ENCODE measurements at places on chromosomes 3 and 15.

DNA sequence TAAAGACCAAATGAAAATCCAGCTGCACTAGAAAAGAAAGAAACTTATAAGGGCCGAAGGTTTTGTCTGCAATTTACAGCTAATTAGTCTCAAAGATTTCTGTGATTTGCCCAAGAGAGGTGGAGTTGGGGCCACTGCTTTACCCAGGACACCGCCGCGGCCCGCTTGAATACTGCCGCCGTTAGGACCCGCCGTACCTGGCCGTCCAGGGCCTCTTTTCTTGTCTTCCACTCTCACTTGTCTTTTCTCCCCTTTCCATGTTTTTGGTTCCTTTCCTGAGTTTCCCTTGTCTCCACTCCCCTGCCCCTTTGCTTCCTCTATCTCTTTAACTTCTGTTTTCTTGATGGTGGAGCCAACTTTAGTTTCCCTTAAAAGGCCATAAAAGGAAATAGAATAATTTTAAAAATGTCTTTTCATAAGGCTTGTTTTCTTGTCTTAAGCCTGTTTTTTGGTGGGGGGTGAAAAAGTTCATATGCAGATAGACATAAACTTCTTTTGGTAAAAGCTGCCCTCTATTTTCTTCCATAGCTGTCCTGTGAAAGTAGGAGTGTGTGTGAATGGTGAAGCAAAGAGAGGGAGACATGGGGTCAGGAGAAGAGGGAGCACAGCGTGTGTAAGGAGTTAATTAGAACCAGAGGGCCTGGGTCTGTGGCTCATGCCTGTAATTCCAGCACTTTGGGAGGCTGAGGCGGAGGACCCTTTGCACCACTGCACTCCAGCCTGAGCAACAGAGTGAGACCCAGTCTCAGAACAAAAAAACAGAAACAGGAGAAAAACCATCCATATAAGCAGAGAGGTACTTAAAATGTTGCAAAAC lies 16.0 kb upstream of the CCNL1 start:
- DNase-seq = no peak

DNA sequence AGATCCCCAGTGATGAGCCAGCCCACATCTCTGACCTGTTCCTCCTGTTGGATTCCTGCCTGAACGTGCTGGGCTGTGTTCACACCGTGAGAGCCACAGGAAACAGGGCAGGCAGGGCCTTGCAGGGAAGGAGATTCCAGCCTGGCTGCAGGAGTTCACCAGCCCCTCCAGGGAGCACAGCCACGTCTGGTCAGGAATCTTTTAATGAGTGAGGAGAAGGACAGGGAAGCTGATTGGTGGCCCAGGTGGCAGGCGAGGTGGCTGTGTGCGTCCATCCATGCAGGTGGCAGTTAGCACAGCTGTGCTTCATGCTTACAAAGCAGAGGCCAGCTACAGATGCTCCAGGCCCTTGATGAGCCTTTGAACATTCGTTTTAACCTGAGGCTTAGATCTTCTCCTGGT lies 10.5 kb downstream of the LRRK1 start:
- no peak for DNase-seq

- no peak for DNase-seq
Observed at GRCh38 chr3:97841956-97842355, 20.1 kb downstream of the CRYBG3 start.

DNA sequence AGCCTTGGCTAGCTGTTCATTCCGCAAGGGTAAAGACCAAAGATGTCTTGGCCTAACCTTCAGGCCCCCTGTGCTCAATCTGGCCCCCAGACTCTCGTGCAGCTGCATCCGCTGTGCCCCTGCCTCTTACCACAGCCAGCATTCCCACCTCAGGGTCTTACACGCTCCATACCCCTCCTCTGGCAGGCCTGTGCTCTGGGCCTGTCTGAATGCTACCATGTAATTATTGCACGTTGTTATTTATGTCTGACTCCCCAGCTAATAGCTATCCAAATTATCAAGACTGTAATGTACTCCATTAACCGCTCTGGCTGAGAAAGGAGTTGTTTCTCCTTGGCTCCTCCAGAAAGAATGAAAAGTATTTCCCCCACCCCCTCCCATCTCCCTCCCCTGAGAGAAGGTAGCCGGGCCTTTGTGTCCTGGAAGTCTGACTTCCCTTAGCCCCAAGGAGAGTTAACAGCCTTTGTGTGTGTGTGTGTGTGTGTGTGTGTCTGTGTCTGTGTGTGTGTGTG lies 54.5 kb upstream of the UBE2E1 start:
- DNase-seq = no peak

GRCh38 chr3:123637131-123637530 lies 52.3 kb upstream of the HACD2 start:
- DNase-seq = no peak

DNA sequence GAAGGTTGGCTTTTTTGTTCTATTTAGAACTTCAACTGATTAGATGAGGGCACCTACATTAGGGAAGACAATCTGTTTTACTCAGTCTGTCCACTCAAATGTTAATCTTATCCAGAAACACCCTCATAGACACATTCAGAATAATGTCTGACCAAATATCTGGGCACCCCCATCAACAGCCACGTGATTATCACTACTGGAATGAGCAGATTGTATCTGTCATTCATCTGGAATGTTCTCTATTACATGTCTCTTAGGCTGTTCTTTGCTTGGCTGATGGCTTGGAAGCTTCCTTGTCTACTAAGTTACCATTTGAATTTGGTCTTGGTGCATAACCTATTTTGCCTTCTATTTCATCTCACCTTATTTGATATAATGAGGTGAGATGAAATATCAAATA lies 15.7 kb upstream of the LRRC58 start:
- no peak for DNase-seq

DNA sequence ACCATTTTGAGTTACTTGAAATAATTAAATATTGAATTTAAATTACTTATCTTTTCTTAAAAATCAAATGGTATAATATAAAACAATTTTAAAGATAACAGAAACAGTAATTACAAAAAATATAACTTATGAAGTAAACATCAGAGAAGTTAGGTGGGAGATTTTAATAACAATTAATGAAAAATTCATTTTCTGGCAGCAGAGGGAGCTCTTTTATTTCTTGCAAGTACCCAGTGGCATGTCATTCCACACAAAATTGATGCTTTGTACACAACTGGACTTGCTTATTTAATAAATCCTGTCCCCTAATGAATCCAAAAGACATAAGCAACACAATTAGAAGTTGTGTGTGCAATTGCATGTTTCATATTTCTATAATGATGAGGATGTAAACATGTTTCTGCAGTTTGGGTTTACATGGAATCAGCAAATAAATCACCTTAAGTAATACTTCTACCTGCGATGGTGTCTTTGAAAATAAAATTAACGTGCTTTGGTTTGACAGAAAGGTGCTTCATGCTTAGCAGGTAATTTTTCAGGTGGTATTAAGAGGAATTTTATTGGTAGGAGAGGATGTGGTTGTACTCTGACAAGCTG lies 861.3 kb downstream of the ZPLD1 start:
- no peak for DNase-seq
